Endothelial cell (in vitro differentiated cells): ENCODE measurements at places on chromosomes 6 and 20. TPM values are rescaled to one million over a fixed set of nuclear protein-coding genes. Genes with fewer than 3 reads are reported as not detected.

IL17F gene
- not detected for total RNA-seq

- no peak for DNase-seq
Measured at GRCh38 chr6:143357561-143358255, 92.8 kb downstream of the ADAT2 start.

DNA sequence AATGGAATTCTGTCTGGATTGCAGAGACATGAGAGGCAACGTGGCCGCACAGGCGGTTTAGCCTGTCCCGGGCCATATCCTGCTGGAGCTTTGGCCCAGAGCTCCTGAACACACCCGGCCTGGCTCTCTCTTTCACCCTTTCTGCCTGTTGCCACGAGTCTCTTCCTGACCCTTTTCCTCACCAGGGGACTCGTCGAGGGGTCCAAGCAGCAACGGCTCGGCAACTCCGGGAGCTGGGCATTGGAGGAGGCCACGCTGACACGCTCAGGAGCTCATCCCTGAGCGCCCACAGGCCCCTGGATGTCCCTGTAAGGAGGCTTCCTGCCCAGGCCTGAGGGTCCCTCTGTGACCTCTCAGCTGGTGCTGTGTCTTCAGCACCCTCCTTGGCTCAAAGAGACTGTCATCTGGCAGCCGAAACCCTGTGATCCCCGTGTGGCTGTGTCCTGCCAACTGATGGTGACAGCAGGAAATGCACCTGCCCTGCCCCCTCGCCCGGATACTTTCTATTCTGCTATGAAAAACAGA is 103.8 kb downstream of the RNASET2 start:
- DNase-seq = no peak

AFG1L gene
- 5.7 TPM for total RNA-seq

DNA sequence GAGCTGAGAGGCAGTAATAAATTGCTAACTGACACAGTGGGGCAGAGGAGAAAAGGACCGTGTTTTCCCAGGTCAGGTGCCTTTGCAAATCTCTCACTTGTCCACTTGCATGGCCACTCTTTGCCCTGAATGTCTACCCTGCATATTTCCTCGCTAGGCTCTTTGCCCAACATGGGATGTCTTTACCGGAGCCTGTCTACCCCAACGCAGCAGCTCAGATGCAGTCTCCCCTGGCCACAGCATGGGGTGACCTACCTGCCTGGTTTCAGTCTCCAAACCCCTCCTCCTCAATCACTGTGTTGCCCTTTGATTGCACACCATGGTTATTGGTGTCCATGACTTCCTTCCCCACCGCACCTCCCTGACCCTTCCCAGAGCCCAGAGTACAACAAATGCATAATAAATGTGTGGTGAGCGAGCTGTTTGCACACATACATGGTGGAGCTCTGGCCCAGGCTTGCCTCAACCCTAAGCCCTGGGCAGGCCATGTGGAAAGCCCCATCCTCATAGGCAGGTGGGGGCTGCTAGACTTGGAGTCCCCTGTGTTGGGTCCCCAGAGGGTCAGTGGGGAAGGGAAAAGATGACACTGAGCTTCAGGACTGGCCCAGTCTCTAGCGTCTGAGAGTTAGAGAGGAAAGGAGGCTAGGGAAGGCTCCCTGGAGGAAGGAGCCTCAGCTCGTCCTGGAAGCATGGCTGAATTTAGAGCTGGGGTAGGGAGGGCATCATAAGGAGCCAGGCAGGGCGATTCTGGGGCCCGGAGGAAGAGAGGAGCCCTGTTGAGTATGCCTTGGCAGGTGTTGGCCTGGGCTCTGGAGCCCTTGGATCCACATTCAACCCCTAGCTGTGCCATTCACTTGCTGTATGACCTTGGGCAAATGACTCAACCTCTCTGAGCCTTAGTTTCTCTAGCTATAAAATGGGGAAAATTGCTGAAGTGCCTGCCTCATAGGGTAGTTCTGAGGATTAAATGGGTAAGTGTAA is 4.4 kb upstream of the BPIFB6 start:
- no peak for DNase-seq

DNA sequence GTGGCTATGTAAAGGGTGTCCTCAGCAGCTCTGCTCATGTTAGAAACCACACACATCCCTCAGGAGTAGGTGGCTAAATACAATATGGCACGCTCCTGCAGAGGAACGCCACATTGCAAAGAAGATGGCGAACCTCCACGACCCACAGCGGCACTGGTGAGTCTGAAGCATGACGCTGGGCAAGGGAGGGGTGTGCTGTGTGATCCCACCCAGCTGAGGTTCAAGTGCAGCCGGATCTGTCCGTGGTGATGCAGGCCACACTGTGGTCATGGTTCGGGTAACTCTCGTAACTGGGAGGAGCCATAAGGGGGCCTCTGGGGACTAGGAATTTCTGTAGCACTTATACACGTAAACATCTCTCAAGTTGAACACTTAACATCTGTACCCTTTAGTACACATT is 23.4 kb upstream of the APMAP start:
- DNase-seq = no peak

DNA sequence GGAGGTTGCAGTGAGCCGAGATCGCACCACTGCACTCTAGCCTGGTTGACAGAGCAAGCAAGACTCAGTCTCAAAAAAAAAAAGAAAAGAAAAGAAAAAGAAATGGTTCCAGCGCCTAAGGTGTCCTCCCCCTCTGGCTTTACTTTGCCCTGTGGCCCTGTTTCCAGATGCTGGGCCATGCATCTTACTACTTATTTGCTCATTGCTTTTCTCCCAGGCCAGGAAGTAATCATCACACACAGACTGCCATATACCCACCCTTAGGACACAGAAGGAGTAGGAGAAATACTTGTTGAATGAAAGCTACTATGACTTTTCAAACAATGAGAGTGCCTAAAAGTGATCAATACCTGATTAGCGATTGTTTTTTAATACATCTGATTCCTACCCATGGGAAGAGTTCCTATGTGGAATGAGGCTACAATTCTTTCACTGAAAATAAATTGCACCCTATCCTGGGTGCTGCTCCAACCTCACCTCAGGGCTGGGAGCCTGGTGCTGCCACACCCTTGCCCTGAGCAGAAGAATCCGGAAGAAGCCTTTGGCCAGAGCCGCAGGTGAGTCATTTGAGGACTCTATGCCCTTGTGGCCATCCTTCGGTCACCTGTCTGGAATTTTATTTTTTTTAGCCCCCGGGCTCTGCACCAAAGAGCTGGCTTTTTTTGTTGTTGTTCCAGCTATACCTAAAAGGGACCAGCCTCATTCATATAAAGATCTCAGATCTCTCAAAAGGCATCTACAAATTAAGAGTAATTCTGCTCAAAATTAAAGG is 22.7 kb upstream of the TFAP2C start:
- no peak for DNase-seq

FERMT1 gene
- 0.62 TPM for total RNA-seq

CAP2 gene
- total RNA-seq = 4.4 TPM

DNA sequence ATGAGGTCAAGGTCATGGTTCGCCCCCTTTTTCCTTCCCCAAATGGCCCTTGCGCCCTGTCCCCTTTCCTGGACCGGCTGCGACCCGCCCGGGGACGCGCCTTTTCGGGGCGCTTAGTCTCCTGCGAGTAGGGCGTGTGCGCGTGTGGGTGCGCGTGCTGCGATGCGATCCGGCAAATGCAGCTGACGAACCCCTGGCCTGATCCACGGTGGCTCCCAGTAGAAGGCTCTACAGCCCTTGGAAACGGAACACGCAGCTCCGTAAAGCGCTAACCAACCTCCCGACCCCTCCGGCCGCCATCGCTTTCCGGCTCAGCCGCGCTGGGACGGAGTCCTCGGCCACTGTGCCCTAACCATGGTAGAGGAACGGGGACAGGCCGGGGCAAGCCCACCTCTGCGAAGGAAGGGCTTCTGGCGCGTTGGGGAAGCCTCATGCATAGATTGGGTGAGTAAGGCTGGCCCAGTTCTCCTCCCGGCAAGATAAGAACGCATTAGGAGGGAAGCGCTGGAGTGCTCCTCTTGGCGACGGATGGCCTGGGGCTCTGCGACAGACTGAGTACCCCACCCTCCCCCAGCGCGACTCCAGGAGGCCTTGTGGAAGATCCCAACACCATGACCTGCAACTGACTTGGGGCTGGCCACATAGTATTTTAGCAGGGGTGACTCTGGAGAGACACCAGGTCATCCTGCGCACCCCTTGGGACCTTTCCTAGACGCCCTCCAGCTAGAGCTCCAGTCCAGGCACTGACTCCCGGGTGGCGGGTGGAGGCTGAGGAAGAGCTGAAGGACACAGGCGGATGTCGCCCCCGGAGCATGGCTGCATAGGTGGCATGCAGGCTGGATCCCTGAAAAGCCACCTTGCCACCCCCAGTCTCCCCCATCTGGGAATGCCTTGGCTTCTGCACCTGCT is 1.1 kb upstream of the SLC4A11 start:
- DNase-seq = peak; percentile 31

DNA sequence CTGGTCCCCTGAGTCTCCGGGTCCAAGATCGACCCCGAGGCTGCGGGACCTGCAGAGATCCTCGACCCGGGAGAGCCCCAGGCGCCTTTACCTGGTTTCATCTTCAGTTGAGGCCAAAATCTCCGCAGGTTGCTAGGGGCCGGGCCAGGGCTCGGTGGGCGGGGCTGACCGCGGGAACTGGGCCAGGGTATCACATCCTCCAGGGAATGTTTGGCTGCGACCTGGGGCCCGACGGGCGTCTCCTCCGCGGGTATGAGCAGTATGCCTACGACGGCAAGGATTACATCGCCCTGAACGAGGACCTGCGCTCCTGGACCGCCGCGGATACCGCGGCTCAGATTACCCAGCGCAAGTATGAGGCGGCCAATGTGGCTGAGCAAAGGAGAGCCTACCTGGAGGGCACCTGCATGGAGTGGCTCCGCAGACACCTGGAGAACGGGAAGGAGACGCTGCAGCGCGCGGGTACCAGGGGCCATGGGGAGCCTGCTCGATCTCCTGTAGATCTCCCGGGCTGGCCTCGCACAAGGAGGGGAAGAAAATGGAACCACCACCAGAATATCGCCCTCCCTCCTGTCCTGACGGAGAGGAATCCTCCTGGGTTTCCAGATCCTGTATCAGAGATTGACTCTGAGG is 53.8 kb upstream of the POLR1H start:
- DNase-seq = peak; percentile 13

- DNase-seq = no peak
Measured at GRCh38 chr20:16530201-16530681, 43.0 kb downstream of the KIF16B start.

ULBP2 gene
- total RNA-seq = 9.9 TPM

THBS2 gene
- total RNA-seq = 0.23 TPM

DNA sequence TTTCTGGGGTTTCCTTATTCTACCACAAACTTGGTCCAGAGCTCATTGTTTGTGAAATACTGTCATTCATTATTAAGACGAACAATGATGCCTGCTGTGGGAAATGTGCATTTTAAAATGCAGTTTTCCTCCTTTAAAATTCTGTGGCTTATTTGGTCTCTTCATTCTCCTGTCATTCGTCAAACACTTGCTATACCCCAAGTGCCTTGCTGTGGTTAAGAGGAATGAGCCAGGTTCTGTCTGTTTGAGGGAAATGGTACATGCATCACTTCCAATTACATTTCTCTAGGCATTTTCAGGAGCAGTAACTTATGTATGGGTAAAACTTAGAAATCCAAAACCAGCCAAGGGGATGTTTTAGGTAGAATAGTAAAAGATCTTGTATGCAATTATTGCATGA is 1087.7 kb downstream of the KIF16B start:
- DNase-seq = no peak

- DNase-seq = no peak
Measured at GRCh38 chr6:75621846-75622245, 20.2 kb downstream of the SENP6 start.

KHDC1L gene
- not detected for total RNA-seq

MCCD1 gene
- not detected for total RNA-seq

DNA sequence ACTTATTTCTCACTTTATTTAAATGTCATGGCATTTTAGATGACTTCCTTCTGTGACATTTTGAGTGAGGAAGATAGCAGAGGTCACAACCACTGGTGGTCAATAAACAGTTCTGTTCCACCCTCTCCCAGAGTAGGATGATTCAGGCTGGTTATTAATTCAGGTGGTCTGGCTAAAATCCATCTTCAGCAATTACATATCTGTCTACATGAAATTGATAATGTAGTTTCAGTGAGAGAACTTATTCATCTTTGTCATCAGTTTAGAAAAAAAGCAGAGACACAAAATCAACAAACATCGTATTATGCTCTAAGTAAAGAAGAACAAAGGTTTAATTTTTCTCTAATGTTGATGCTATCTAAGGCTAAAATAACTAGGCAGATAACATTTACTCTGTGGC is 525.5 kb downstream of the TENT5A start:
- no peak for DNase-seq

DNA sequence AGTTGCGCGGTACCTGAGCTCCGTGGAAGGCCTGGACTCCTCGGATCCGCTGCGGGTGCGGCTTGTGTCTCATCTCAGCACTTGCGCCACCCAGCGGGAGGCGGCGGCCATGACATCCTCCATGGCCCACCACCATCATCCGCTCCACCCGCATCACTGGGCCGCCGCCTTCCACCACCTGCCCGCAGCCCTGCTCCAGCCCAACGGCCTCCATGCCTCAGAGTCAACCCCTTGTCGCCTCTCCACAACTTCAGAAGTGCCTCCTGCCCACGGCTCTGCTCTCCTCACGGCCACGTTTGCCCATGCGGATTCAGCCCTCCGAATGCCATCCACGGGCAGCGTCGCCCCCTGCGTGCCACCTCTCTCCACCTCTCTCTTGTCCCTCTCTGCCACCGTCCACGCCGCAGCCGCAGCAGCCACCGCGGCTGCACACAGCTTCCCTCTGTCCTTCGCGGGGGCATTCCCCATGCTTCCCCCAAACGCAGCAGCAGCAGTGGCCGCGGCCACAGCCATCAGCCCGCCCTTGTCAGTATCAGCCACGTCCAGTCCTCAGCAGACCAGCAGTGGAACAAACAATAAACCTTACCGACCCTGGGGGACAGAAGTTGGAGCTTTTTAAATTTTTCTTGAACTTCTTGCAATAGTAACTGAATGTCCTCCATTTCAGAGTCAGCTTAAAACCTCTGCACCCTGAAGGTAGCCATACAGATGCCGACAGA is 9.9 kb downstream of the HEY2 start:
- DNase-seq = peak; percentile 72

SALL4 gene
- 65.4 TPM for total RNA-seq

TAF11 gene
- 45.9 TPM for total RNA-seq

DNA sequence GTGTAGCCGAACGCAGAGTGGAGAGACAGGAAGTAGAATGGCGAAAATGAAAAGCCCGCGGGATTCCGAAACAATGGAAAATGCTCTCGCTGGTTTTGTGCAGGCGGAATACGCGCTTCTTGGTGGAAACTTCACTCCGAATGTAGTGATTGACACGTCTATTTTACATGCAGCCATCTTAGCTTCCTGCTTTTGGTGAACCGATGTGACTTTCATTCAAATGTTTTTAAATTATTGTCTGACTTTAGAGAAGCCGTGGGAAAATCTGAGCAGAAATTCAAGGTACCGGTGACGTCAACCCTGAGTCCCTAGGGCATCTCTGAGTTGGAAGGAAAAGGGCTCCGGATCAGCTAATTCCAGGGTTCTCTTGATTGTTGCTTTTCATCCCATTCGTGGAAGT is 11.4 kb downstream of the GPX5 start:
- DNase-seq = peak; percentile 40

DNA sequence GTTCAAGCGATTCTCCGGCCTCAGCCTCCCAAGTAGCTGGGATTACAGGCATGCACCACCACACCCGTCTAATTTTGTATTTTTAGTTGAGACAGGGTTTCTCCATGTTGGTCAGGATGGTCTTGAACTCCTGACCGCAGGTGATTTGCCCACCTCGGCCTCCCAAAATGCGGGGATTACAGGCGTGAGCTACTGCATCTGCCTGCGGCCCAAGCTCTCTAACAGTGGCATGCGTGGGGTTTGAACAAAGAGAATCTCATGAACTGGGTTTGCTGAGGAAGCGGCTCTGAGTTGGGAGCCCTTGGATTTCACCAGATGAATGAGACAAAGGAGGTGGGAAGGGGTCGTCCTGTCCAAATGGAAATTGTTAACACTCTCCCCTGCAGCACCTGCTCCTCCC is 33.2 kb upstream of the CD83 start:
- no peak for DNase-seq
